ENCODE measurements at places on chromosomes 7 and 10.

DNA sequence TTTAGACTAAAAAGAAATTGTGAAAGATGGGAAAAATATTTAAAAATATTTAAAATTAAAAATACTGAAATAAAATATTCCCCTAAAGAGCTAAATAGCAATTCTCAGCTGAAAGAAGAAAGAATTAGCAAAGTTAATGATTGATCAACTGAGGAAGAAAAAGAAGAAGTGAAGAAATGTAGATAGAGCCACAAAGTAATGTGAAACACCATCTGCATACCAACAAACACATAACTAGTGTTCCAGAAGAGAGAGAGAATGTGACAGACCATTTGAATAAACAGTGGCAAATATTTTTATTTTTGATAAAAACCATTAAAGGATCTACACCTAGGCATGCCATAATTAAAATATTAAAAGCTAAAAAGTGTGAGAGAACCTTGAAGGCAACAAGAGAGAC is 784.5 kb upstream of the ZWINT start:
- DNase-seq = no peak

- peak; percentile 66 for DNase-seq
Measured at GRCh38 chr7:82044497-82045080, 274.7 kb upstream of the HGF start.

- no peak for DNase-seq
Measured at GRCh38 chr7:100589341-100589947, 3.3 kb downstream of the FBXO24 start.

DNA sequence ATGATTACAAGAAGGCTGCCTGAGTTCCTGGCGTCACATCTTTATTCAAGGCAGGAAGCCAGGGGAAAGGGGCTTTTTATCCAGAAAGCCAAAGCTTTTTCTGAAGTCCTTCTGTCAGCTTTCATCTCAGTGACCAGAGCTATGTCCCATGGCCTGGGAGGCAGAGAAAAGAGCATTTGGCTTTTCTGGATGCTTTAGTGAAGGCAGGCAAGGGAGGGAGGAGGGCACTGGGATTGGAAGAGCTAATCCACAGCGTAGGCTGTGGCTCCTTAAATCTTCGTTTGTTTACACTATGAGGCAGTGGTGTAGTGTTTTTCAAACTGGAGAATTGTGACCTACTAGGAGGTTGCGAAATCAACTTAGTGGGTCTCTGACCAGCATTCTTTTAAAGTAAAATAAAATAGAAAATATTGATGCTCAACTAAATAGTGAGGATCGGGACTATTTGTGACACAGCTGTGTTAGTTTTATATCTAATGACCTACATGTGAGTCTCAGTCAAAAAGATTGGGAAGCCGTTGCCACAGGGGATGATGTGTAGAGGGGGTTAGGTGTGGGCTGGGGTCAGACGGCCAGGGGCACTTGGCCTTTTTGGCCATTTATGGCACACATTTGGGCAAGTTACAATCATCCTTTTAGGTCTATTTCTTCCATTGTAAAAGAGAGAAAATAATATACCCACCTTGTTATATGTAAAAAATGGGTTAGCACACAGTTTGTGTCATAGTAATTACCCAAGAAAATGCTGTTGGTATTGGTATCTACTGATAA is 14.1 kb downstream of the CRYGN start:
- peak; percentile 71 for DNase-seq

- DNase-seq = no peak
Measured at GRCh38 chr7:84469034-84469433, 274.4 kb upstream of the SEMA3A start.

DNA sequence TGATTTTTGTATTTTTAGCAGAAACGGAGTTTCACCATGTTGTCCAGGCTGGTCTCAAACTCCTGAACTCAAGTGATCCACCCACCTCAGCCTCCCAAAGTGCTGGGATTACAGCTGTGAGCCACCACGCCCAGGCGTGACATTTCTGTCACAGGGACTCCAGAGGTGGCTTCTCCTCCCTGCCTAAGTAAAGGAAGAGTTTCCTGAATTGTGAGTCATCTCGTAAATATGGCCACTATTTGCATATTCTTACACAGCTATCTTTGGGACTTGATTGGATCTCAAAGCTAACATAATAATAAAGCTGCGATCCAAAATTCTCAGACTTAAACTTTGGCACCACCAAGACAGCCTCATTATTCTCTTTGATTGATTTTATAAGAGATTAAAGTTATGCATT is 50.1 kb downstream of the ADARB2 start:
- no peak for DNase-seq

GRCh38 chr10:29050081-29050480 is 238.8 kb upstream of the LYZL1 start:
- no peak for DNase-seq

GRCh38 chr7:108331971-108332370 is 124.3 kb downstream of the NRCAM start:
- DNase-seq = no peak

DNA sequence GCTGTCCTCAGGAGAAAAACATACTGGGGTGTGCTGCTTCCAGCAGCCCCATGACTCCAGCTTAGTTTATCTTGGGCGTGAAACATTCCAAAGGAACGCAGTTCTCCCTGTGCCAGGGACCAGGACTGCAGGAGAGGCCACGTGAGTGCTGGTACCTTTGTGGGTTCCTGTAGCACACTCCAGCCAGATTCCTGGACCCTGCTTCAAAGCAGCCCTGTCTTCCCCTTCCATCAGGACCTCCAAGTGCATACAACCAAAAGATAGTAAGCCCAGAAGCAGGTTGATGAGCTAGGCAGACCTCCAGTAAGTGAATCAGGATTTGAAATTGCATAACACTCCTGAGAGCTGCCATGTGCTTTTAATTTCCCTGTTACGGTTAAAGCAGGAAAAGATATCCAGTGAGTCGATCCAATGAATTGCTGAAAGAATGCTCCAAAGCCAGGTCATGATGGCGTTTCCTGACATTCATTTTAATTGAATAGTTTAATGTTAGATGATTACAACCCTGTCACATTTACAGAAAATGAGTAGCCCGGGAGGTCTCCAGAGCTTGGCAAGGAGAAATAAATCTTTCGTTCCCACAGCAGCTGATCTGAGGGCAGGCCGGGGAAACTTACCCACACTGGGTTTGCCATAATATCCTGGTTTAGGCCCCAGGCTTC is 38.9 kb upstream of the CPXM2 start:
- DNase-seq = no peak

DNA sequence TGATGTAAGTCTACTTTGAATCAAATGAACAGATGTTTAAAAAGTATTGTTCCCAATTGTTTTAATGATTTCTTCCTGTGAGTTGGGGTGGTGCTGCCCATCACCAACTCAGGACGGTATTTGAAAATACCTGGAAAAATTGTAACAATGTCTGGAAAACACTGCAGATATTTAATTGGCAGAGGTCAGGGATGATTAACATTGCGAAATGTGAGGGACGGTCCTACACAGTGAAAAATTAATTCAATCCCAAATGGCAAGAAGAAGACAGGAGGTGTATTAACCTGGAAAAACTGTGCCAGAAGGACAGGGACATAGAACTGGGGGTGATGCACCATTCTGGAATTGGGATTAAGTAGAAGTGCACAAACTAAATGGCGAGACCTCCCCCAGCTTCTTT is 29.6 kb downstream of the ANKIB1 start:
- DNase-seq = no peak

GRCh38 chr7:92156990-92157389 is 22.0 kb downstream of the LRRD1 start:
- peak; percentile 56 for DNase-seq

DNA sequence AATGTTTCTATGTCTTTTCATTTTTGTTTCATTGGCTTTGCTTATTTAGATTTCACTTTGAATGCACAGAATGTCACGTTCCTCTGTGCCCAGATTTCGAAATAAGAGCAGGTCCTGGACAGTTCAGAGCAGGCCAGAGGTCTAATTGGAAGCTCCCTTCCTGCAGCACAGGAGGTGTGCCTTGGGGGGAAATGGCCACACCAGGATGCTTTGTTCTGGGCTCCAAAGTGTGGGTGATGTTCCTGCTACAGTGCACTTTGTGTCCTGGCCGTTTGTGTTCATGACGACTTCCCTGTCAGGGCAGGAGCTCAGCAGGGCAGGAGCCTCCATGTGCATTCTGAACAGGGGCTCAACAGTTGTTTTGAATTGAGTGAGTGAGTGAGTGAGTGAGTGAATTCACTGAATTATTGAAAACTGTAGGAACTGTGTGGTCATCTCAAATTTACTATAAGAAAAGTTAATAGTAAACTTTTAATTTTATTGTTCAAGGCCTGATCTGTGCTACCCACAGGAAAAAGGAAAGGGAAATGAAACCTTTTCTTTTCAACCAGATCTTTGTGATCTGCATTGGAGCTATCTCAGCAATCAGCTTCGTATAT is 109.5 kb upstream of the GJD4 start:
- DNase-seq = no peak

DNA sequence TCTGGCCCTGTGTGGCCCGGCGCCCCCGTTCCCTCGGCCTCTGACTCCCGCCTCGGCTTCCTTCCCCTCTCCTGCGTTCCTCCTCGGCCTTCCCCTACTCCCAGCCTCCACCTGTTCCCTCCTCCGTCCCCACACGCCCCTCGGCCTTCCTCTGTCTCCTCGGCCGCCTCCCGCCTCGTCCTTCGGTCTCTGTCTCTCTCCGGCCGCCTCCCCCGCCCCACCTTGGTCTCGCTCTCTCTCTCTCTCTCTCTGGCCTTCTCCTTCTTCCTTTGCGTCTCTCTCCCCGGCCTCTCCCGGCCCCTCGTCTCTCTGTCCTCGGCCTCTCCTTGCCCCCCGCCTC is 588 bp downstream of the GET4 start:
- DNase-seq = peak; percentile 32

DNA sequence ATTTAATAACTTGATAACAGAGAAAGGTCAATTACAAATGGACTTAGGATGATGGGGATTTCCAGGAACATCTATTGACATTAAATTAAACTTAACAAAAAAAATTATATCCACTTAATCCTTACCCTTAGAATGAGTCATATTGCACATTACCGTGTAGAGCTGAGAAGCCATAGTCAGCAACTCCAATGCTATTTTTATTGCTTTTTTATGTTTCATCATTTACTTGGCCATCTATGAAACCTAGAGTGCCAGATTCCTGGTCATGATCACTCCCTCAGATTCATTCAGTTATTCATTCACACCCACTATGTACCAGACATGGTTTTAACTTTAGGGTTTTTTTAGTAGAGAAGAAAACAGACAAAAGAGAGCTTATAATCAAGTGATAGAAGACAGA is 1180.4 kb downstream of the CNTNAP2 start:
- DNase-seq = no peak

DNA sequence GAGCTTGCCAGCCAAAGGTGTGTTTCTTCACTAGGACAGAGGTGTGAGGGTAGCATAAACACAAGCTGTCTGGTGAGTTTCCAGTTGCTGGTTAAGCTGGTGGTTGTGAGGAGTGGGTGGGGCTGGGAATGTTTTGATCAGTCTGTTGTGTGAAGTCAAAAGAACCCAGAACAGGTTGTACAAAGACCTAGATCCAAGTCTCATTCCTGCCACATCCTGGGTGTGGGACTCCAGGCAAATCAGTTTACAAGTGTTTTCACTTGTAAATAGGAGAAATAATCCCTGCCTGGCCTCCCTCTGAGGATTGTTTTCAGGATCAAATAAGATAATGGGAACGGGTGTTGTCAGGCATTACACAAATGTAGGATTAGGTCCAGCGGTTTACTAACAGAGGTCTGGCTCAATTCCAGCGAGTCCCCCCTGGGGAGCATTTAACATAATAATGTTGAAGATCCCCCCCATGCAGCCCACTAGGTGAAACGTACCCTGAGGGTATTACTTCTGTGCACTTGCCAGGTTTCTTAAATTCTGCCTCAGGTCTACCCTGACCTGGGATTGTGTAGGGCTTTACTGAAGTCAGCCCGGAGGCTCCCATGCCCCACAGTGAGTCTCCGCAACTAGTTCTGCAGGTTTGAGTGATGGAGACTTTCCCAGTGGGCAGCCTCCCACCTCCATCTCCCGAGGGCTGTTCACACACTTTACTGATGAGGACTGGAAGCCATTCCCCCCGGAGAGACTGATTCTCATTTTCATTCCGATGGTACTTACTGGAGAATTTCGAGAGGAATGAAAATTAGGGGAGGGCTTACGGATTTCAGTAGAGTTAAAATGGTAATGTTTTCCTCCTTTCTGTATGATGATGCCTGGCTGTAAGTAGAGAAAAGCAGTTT is 2.7 kb upstream of the FRAT2 start:
- DNase-seq = no peak

GRCh38 chr7:36232555-36232954 is 79.5 kb downstream of the EEPD1 start:
- no peak for DNase-seq
